ENCODE measurements at places on chromosomes 6 and 20.

- no peak for DNase-seq
Observed at GRCh38 chr6:2545383-2546038, 205.2 kb downstream of the MYLK4 start.

- no peak for DNase-seq
Observed at GRCh38 chr20:10568032-10568431, 105.8 kb downstream of the JAG1 start.

DNA sequence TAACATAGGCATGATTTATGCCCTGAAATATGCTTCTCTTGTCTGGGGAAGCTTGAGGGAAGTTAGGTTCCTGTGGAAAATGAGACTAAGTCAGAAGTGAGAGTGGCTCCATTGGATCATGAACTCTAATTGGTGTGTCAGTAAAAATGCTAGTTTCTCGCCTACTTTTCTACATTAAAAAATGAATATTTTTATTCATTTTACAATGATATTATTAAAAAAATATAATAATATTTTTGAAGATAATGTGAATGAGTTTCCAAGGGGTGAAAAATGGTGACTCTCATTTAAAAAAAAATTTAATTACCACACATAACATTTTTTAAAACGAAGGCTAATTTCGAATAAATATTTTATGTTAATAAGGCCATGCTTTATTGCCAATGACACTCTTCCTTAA is 84.2 kb downstream of the HIVEP1 start:
- no peak for DNase-seq

GRCh38 chr20:59871096-59871495 is 62.3 kb downstream of the SYCP2 start:
- DNase-seq: no peak

DNA sequence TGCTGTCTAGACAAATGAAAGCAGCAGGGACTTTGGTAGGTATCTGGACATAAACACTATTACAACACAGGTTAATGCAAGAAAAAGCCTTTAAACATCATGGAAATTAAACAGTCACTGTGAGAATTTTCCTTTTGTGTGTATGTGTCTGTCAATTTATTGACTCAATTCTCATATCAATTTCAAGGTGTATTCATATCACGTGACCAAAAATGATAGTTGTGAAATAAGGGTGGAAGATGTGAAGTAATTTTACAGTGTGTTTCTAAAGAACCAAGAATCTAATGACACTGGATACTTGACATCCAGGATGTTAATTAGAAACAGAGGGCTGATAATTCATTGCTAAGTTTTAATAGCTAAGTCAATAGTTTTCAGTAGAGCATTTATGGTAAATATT is 244.0 kb downstream of the TMEM242 start:
- no peak for DNase-seq

DNA sequence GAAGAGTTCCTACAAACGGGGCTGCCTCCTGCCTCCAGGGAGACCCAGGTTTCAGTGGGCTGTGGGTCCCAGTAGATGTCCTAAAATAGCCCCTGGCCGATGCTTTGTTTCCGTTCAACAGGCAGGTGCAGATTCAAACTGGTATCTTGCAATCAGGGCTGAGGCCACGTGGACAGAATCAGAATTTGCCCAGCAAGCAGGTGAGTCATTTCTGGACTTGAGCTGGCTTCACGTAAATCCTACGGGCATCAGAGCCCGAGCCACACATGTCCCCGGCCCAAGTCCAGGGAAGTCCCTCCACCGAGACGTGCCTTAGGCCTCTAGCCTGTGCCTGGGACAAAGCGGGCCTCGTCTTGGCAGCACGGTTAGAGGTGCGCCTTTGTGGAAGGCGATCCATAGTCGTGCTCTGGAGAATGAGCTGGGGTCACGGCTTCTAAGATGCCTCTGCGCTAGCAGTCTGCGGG is 101.6 kb upstream of the FRMD1 start:
- DNase-seq: no peak

DNA sequence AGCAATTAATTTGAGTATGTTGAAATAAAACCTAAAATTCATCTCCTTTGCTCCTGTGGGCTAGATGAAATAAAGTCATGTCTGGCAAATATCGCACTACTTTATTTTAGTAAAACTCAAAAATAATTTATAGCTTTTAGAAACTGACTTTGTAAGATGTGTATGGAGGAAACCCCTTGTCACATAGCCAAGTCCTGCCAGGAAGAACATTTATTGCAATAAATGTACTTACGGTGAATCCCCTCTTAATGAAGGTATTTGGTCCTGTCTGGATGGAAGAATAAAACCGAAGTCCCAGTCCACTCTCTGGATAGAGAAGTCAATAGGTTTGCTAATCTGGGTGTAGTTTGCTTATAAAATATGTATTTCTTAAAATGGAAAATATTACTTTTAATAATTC is 1226.8 kb upstream of the MAP3K7 start:
- no peak for DNase-seq

- DNase-seq: no peak
Observed at GRCh38 chr20:51389543-51390264, 152.8 kb downstream of the NFATC2 start.

GRCh38 chr6:2942914-2943563 is 28.3 kb downstream of the SERPINB6 start:
- DNase-seq: no peak

GRCh38 chr6:38806271-38806670 is 91.2 kb downstream of the DNAH8 start:
- peak; percentile 73 for DNase-seq

GRCh38 chr6:25462235-25462897 is 183.2 kb downstream of the CARMIL1 start:
- no peak for DNase-seq

DNA sequence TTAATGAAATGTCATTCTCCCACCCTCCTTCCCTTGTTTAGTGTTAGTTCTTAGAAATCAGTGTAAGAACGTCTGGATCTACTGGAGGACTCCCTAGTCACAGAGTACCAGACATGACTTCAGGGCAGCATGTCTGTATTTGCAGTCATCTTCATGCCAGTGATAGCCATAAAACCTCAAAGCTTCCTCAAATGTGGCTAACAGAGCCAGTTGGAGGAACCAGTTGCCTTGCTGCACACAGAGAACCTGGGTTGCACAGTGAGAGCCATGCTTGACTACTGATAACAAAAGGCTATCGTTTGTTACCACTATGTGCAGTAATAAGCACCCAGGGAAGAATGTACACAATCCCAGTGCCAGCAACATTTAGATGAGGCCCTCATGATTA is 20.1 kb downstream of the NT5E start:
- DNase-seq: no peak

DNA sequence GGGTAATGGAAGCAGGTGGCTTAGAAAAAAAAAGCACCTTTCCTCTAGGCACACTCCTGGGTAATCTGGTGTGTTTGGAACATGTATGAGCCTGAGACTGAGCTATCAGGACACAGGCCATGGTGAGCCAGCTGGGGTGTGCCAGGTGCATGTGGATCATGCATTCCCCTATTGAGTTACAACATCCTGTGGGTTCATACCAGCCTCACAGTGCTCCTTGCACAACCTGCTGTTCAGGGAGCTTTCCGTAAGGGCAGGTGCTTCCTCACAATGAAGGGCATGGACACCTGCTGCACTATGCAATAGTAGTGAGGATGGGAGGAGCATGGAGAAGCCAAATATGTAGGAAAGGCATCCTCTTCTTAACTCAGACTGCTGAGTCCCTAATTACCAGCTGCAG is 197.2 kb upstream of the SUPT3H start:
- DNase-seq: no peak

DNA sequence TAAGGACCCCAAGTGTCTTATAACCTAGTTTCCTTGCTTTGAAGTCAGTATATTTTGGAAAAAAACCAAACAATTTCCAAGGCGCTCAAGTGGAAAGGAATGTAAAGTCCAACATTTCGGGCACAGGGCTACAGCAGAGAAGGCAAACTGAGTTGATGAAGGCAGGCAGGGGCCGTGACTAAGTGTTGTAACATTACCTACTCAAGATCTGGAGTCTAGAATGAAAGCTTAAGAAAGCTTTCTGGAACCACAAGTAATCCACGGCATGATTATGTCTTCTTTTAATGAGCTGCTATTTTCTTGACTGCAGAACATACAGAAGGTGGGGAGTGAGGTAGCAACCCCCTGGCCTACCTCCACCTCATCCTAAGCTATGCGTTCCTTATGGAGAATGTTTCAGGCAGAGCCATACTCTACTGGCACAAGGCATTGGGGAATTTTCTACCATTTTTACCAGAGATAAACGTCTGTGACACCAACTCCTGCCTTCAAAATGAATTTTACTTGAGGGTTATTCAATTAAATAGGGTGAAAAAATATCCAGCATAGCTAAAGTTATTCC is 4.3 kb downstream of the PPP1R10 start:
- DNase-seq: no peak

DNA sequence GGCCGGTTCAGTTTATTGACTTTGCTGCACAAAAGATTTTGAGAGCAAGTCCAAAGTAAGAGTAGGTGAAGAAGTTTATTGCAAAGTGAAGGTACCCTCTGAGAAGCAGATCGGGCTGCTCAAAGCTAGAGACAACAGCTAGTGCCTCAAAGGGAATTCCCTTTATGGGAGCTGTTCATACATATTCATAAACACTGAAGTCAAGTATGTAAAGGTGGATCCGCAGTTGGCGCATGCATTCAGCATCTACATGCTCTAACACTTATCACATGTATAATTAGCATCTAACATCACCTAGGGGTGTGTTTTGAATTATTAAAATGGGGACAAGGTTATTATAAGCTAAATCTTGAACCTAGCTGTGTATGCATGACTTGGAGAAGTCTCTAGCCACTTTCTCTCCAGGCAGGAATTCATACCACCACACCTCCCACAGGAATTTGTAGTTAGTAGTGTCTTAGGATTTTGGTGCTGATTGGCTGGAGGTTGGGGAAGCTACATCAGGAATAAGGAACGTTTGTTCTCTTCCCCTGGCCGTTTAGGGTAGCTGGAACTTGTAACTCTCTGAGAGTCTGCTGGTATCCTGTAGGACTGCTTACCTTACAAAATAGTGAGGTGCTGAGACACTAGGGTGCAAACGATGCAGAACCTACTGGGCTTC is 1633.9 kb downstream of the GRIK2 start:
- no peak for DNase-seq

GRCh38 chr6:42287756-42288155 is 70.1 kb upstream of the MRPS10 start:
- DNase-seq: no peak

DNA sequence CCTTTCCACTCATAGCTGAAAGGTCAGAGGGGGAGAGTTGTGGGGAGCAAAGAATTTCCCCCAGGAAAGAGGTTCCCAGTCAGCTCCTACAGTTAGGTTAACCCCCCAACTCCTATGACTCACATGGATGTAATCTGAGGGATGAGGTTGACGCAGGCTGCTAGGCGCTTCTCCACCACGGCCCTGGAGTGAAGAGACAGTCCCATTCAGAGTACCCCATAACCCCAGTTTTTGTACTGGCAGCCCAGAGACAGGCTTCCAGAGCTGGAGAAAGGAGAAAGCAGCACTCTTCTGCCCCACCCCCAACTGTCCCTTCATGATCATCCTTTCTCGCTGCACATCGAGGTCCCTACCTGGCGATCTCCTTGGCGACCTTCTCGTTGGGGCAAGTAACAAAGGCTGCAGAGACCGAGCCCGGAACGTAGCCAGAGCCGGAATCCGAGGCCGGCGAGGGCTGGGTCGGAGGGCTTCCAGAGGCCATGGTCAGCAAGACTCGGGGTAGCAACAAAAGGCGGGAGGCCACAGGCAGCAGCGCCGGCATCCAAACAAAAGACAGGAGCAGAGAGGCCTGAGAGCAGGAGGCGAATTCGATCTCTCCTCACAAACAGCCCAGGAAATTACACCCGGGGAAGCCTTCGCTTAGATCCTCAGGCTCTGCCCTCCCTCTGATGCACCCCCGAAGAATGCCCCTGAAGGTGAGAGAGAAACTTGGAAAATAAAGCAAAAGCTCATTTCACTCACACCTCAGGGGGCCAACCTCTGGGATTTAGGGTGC is 592 bp downstream of the CUTA start:
- no peak for DNase-seq

DNA sequence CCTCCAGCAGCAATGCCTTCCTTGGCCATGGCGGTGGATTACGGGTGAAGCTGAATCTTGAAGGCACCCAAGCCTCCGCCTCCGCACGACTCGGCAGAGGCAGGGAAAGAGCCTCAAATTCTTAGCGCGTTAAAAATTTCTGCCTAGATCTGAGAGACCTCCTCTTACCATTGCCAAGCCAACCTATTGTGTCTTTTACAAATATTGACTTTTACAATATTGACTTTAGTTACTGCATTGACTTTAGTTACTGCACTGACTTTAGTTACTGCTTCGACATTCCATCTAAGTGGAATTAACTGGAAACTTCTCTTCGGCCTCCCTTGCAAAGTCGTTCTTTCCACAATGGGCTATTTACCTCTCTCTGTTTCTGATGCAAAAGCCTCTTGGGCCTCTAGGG is 13.8 kb upstream of the AKAP12 start:
- no peak for DNase-seq

DNA sequence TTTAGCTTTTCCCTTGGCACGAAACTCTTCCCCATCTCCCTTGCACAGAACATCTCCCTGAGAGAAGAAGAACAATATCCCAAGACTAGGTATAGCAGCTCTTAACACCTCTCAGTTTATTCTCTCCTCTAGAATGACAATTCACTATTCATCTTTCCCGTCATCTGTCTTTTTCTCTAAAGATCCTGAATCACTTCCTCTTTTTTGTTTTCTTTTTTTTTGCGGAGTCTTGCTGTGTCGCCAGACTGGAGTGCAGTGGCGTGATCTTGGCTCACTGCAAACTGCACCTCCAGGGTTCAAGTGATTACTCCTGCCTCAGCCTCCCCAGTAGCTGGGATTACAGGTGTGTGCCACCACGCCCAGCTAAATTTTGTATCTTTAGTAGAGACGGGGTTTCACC is 574.4 kb upstream of the MAP3K7 start:
- DNase-seq: no peak

DNA sequence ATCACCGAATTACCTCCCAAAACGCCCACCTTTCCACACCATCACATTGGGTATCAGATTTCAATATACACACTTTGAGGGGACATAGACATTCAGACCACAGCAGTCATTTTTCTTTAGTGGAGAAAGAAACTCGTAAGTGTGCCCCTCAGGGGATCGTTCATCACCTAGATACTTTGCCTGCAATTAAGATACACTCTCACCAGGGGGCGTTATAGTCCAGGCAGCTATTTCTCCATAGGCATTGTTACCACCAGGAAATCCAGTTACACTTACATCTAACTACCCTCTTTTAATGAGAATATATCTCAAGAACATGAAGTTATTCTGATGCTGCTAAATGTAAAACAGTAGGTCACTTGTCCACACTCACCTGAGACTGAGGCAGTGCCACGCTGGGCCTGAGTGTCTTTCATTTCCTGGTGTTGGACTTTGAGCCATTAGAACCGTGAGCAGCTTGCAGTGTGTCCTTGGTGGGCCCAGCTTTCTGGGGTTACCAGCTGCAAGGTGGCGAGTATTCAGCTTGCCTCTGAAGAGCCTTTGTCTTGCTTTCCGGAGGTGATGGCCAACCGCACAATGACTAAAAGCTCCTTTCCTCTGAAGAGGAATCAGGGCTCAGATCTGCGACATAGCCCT is 35.1 kb upstream of the UNC93A start:
- DNase-seq: no peak

- no peak for DNase-seq
Observed at GRCh38 chr6:51467231-51467952, 620.0 kb downstream of the PKHD1 start.

Data from NCI-H187 (cell line).